Dermis microvascular lymphatic vessel endothelial cell (primary cell): ENCODE measurements at places on chromosomes 7 and 10. TPM values are rescaled to one million over a fixed set of nuclear protein-coding genes. Genes with fewer than 3 reads are reported as not detected.

DNA sequence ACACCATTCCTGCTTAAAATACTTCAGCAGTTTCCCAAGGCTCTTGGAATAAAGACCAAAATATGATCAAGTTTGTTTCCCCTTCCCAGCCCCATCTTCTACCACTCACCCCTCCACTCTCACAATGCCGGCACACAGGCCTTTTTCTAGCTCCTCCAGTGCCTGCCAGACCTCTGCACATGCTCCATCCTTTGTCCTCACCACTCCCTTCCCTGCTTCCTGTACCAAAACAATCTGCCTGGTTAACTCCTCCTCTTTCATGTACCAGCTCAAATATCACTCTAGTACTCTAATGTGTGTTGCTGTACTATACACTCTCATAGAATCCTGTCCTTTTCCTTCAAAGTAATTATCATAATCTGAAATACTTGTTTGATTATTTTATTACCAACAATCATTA, 19.4 kb downstream of the SCRN1 start:
- no peak for DNase-seq

GRCh38 chr10:78578929-78579328, 489.8 kb upstream of the ZMIZ1 start:
- peak; percentile 23 for DNase-seq

GRCh38 chr7:153518201-153518984, 533.8 kb upstream of the DPP6 start:
- no peak for DNase-seq

GRCh38 chr7:300048-300447, 10.1 kb downstream of the FOXL3 start:
- DNase-seq: no peak

The LHFPL3 gene
- total RNA-seq: not detected in 2 replicates

- DNase-seq: no peak
Observed at GRCh38 chr7:134729895-134730294, 49.5 kb upstream of the CALD1 start.

The FAM241B gene
- 0.25 and 0.39 TPM in 2 replicates for total RNA-seq

DNA sequence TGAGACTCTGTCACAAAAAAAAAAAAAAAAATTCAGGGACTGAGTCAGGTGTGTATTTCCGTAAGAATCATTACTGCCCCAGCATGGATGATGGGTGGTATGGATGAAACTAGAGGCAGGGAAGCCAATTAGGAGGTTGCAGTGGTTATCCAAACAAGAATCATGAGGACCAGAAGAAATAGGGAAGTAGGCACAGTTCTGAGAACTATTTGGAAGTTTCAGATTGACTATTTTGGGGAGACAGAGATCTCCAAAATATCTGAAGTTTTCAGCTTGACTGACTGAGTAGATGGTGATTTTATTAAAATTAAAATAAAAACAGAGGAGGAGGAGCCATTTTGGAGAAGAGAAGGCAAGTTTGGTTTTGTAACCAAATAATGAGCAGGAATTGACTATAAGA, 119.4 kb upstream of the NRBF2 start:
- DNase-seq: no peak

DNA sequence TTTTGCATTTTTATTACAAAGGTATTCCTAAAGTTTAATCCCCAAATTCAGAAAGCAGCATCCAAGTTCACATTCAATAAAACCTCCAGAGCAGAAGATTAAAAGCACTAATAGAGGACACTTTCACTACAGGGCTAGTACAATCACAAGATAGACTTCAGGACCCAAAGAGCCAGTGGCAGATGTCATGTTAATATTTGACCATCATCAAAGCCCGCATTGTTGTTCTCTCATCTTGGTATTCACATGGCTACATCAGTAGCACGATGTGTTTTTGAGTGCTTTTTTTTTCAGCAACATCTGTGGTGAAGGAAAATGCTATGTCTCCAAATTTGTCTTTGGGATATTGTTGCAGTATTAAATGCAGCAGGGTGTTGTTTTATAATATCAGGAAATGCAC, 134.3 kb downstream of the ARL4A start:
- no peak for DNase-seq

DNA sequence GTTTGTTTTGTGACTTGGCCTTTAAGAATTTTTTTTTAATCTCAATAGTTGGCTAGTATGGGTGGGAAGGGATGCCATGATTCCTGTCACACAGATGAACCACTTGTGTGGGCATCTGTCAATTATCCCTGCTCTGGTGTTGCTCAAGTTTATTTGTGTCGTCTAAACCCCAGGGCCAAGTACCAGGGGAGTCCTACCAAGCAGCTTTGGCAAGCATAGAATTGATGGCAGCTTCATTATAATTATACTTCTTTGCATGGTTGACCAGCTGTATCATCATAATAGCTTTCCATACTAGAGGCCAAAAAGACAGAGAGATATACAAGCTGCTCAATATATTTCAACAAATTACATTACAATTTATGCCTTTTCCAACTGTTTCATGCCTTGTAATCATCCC, 30.4 kb downstream of the SUGCT start:
- no peak for DNase-seq

The UBTD1 gene
- 45.1 and 62.6 TPM in 2 replicates for total RNA-seq

DNA sequence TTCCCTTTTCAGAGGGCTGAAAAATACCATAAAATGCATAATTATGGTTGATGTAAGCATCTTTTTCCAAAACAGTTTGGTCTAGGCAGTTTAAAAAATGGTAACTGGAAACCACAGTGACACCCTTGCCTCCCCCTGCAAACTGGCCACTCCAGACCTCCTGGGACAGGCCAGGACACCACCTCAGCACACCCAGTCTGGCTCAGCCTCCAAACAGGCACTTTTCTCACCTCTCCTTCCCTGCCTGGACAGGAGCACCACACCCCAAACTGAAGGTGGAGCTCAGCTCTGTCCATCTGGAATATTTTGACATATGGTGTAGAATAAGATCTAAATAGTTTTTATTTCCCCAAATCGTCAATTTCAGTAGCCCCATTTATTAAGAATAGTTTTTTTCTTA, 78.5 kb downstream of the CDK14 start:
- DNase-seq: no peak
